ENCODE measurements at places on chromosomes 16 and 17.

- DNase-seq, result no peak
Measured at GRCh38 chr17:15377616-15378015, 36.2 kb upstream of the TEKT3 start.

DNA sequence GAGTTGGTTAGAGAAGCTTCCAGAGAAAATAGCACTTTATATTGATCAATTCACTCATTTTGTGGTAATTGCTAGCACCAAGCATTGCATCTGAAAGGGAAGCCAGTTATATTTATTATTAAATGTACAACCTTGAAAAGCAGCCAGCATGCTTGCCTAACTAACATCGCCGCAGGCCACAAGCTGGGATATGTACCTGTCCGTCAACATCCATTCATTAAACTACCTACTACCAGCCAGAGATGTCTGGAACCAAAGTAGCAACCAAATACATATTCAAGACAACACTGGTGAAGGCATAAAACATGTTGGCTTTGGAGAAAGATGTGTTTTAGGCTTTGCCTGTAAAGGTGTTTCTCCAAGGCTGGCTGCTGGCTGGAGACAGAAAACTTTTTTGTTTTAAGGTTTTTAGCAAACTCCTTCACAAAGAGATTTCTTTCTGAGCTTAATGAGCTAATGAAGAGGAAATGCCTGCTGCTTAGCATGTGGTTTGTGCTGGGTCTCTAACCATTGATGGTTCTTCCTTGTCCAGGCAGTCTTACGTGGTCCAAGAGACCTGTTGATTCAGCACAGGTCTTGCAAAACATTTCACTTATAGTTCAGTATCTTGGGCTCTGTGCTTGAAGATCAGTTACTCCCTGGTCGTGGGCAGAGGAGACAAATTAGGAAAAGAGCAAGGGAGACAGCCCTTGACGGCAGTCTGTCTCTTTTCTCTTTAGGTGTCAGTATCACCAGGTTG lies 3.1 kb downstream of the ITPRIPL2 start:
- DNase-seq, result no peak

DNA sequence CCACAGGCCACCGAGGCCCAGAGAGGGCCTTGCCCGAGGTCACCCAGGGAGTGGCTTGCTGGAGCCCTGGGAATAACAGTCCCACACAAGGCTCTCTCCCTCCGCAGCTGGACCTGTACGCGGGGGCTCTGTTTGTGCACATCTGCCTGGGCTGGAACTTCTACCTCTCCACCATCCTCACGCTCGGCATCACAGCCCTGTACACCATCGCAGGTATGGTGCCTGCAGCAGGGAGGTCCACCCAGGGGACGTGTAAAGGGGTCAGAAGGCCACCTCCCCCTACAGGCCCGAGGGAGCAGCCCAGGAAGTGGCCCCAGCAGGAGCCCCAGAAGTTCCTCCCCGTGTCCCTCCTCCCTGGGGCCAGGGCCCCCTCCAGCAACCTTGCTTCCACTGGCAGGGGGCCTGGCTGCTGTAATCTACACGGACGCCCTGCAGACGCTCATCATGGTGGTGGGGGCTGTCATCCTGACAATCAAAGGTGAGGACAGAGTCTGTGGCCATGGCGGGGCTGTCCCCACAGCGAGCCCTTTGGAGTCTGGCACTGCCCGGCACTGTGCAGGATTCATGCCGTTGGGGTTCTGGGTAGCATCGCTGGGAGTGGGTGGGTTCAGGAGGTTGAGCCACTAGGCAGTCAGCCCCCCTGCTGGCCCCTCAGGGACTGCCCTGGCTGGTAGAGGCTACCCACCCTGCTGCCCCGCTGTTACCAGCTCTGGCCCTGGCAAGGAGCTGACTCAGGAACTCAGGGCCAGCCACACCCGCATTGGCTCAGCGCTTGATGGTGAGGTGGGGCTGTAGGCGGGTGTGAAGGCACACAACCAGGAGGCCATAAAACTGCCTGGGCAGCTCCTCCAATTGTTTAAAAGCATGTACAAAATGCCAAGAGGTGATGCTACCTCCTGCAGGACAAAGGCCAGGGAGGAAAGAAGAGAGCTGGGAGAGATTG lies 17.3 kb downstream of the SLC5A10 start:
- DNase-seq, result no peak

- no peak for DNase-seq
Measured at GRCh38 chr16:65101009-65101408, 20.9 kb downstream of the CDH11 start.

DNA sequence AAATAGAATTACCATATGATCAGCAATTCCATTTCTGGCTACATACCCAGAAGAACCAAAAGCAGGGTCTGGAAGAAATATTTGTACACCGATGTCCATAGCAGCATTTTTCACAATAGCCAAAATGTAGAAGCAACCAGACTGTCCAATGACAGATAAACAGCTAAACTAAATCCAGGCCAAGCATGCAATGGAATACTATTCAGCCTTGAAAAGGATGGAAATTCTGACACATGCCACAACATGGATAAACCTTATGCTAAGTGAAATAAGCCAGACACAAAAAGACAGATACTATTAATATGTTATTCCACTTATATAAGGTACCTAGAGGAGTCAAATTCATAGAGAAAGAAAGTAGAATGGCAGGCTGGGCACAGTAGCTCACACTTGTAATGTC lies 25.9 kb upstream of the CREBBP start:
- no peak for DNase-seq

- no peak for DNase-seq
Measured at GRCh38 chr17:73285603-73285908, 23.9 kb upstream of the CPSF4L start.

GRCh38 chr17:5034651-5035050 lies 575 bp downstream of the SLC52A1 start:
- DNase-seq, result no peak

DNA sequence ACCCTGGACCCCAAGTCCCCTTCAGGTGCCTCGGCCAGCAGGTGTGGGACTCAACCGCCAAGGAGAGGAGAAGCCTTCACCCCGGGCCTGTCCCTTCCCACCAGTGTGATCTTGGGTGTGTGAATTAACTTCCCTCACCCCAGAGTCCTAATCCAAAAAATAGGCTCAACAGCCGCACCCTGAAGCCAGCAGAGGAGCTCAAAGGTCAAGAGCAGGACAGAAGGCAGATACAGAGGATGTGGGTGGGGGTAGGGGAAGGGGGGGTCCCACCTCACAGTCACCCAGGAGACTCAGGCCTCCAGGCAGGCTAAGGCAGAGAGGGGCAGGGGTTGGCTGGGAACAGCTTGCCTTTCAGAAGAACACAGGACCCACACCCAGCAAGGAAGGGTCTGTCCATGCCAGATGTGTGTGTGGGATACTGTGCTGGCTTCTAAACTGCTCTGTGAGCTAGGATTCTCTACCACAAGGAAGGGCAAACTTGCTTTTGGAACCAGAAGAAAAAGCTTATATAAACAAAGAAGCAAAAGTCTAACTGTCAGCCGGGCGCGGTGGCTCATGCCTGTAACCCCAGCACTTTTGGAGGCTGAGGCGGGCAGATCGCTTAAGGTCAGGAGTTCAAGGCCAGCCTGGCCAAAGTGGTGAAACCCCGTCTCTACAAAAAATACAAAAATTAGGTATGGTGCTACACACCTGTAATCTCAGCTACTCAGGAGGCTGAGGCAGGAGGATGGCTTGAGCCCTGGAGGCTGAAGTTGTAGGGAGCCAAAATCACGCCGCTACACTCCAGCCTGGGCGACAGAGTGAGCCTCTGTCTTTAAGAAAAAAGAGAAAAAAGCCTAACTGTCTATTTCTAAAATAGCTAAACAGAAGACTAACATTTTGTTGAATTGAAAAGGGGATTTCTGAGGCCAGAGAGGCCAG lies 4.6 kb downstream of the PIEZO1 start:
- no peak for DNase-seq

DNA sequence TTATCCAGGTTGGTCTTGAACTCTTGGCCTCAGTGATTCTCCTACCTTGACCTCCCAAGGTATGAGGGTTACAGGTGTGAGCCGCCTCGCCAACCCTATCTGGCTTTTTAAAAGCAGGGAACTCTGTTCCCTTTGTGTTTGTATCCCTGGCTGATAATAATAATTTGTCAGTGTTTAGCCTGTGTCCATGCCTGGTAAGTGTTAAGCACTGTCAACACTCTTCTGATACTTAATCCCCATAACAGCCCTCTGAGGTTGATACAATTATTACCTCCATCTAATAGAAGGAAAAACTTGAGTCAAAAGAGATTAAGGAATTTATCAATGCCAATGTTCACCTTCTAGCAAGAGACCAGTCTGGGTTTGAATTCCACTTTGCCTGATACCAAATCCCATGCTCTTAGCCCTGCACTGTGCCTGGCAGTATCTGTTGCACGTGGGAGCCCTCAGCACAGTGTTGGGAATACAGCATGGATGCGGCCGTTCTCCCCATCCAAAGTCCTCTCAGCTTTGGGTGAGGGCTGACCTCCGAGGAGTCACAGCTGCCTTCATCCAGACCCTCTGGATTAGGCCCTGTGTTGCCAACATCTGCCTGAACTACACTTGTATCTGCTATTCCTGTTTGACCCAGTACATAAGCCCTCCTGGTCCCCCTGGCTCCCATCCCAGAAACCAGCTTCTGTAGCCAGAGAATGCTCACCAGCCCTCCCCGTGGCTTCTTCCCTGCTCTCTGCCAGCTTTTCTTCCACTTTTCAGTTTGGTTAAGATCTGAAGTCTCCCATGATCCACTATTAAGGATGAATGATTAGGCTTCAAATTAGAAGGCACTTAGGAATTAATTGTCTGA lies 335.6 kb upstream of the ASIC2 start:
- DNase-seq, result no peak
